ENCODE measurements at places on chromosomes 5 and 9.

DNA sequence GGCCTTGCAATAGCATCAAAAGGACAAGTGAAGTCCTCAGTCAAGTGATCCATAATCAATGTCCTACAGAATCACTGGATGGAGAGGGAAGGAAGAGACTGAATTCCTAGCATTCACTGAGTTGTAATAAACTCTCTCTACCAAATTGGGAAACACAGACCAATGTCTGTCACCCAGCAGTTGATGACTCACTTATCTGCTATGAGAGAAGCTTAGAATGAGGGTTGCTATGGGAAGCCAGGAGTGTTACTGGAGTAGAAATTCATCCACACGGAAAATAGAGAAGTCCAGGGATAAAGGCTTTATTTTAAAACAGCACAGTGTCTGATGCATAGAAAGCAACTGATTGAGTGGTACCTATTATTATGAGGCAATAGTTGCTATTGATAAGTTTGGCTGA lies 407.4 kb downstream of the BRINP1 start:
- DNase-seq: no peak

- no peak for DNase-seq
These were observed 13.0 kb downstream of the CHSY3 start for GRCh38 chr5:129917224-129917623.

- DNase-seq: no peak
These were observed 50.0 kb downstream of the DAPK1 start for GRCh38 chr9:87547671-87548081.

DNA sequence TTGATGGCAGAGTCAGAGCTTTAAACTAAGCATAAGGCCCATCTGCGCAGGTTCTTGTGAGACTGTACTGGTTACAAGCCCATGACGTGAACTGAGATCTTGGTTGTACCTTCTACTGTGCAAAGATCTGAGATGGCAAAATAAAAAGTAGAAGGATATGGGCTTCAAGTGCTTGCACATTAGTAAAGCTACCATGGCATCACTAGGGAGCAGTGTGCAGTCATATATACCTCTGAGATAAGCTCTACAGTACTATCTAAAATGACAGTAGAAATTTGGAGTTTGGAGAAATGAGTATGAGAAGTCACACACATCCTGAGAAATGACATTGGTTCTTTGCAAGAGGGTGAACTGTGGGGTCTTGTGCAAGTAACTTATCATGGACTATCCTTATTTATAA lies 408.2 kb upstream of the PRR16 start:
- DNase-seq: no peak

GRCh38 chr5:10552183-10553143 lies 11.4 kb upstream of the ANKRD33B start:
- no peak for DNase-seq

GRCh38 chr9:83069651-83070050 lies 6.7 kb upstream of the RASEF start:
- DNase-seq: no peak

DNA sequence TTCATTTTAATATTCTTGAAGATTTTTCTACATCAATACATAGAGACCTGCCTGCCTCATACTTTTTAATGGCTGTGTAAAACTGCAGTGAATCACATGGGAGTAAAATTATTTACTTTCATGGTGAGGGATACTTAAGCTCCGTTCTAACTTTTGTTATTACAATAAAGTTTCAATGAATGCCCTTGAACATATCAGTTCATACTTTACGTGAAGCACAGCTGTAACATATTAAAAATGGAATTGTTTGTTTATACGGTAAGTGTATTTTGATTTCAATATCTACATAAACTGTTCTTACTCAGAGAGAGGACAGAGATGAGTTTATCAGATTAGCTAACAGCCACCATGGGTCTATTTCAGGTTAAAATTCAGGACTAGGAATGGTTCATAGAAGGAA lies 155.1 kb downstream of the NR3C1 start:
- DNase-seq: no peak

DNA sequence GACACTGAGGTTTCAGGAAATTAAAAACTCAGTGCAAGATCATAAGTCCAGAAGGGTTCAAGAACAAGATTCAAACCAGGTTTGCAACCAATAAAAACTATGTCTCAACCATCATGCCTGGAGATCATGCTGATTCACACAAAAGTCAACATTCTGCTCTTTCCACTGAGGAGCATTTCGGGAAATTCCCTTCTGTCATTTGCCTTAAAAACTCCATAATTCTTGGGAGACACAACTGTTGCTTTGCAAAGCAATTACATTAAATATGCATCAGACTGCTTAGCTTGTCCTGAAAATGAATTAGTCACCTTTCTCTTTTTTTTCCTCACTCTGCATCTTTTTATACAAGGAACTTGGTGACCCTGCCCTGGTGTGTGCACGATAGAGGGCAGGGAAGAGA lies 275.9 kb upstream of the ZNF462 start:
- no peak for DNase-seq

DNA sequence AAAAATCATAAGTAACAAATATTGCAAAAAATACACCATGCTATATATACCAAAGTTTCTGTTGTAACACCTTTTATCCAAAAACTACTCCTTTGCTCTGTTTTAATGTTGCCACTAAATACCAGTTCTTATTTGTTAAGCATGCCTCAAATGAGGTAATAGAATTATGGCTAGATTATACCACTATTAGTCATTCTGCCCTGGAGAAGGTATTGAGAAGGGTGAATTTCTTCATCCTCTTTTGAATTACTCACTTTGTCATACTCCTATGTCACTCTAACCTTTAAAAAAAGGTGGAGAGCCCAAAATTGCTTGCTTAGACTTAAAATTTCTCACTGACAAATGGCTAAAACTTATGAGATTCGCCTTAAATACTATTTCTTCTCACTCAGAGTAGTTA lies 750.9 kb downstream of the MAT2B start:
- DNase-seq: no peak

DNA sequence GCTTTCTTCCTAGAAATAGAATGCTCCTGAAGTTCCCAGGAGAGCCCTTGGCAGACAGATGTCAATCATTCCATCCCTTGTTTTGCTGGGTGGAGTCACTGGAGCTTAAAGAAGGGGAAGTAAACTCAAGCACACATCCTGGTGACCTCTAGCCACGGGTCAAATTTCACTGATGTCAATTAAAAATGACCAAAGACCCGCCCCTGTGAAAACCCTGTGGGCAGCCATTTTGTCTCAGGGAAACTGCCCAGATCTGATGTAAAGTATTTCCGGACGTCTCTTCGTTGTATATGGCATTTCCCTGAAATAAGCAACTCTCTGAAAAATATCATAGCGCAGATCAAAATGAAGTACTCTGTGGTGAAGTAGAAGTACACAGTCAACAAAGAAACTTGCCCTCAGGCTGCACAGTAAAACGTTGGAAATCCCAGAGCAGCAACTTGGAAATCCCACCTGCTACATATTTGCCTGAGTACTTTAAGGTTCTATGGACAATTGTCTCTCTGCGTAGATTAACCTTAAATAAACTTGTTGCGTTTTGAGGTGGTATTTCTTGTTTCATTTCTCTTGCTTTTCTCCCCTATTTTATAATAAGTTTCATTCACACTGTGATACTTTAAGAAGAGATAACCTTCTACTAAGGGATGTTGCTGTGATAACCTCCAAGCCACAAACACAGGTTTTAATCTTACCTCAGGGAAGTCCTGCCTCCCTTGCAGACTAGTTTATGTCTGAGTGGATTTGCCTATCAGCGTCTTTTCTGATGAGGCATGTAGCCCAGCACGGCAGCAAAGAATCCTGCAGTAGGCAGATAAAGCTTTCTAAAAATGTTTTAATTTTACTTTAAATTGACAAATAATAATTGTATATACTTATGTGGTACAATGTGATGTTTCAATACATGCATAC lies 60.9 kb upstream of the PIP5K1B start:
- no peak for DNase-seq
